ENCODE measurements at places on chromosomes 1 and 21. TPM values are rescaled to one million over a fixed set of nuclear protein-coding genes. Genes with fewer than 3 reads are reported as not detected.
A peak's percentile ranks its signal among the peaks of the same experiment; 100 is the strongest.

- H3K36me3 ChIP-seq: no peaks in the 10 kb centered on the region
- H3K4me3 ChIP-seq: no peak overlapping the region
- H3K27me3 ChIP-seq: peaks cover 2% of the 10 kb centered on the region
- H3K27ac ChIP-seq: no peak overlapping the region
These were observed 62.6 kb upstream of the SPAG17 start for GRCh38 chr1:118247593-118247992.

DNA sequence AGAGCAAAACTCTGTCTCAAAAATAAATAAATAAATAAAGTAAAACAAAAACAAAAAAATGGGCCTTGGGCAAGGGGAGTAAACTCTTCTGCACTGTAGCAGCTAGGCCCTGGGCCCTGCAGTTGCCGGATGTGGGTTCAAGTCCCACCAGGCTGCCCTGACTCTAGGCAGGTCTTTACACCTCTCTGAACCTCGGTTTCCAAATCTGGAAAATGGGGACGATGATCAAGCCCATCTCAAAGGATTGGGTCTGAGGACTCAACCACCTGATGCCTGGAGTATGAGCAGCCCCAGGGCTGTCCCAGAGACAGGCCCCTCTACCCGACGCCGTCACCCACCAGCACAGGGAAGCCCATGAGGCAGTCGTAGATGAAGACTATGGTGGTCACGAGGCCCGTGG is 7.5 kb downstream of the GPR153 start:
- H3K27me3 ChIP-seq: peaks cover 12% of the 10 kb centered on the region
- no peak overlapping the region for H3K4me3 ChIP-seq
- H3K27ac ChIP-seq: no peak overlapping the region
- no peaks in the 10 kb centered on the region for H3K4me1 ChIP-seq
- no peak for DNase-seq
- no peaks in the 10 kb centered on the region for H3K36me3 ChIP-seq

- H3K4me3 ChIP-seq: peak overlapping the region; percentile 55
- H3K27me3 ChIP-seq: peaks cover 54% of the 10 kb centered on the region
- no peak for DNase-seq
- H3K27ac ChIP-seq: no peak overlapping the region
These were observed 23.4 kb upstream of the RNF187 start for GRCh38 chr1:228463559-228464455.

The FCGR2B gene
- not detected for total RNA-seq

DNA sequence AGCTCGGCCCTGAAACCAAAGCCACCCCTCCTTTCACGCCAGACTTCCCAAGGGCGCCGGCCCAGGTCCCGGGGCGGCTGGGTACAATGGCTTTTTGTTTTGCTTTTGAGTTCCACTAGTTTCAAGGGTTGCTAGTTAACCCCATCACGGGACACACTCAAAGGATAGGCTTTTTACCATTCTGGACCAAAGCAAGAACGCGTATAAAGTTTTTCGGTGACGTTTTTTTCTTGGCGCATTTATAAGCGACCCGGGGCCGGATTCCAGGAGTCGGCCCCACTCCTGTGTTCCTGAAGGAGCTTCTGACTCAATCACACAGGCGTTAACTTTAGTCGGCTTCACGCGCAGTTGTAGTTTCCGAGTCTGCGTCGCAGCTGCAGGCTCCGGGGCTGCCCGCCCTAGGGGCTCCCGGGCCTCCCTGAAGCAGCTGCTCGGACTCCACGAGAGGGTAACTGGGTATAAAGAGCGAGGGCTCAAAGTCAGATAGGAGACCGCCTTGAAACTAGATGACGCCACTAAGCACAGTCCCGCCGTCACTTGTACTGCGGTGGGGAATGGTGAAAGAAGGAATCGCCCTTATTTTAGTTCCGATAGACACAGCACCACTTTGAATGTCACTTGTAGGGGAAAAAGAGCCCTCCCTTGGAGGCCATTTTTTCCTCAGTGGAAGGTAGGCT is 707 bp upstream of the KLHL21 start:
- H3K36me3 ChIP-seq: peaks cover 14% of the 10 kb centered on the region
- peak overlapping the region; percentile 99 for H3K27ac ChIP-seq
- H3K4me1 ChIP-seq: peaks cover 36% of the 10 kb centered on the region
- H3K4me3 ChIP-seq: peak overlapping the region; percentile 85
- peak; percentile 71 for DNase-seq
